WTC11 (cell line): ENCODE measurements at places on chromosomes 3 and 15. TPM values are rescaled to one million over a fixed set of nuclear protein-coding genes. Genes with fewer than 3 reads are reported as not detected.

DNA sequence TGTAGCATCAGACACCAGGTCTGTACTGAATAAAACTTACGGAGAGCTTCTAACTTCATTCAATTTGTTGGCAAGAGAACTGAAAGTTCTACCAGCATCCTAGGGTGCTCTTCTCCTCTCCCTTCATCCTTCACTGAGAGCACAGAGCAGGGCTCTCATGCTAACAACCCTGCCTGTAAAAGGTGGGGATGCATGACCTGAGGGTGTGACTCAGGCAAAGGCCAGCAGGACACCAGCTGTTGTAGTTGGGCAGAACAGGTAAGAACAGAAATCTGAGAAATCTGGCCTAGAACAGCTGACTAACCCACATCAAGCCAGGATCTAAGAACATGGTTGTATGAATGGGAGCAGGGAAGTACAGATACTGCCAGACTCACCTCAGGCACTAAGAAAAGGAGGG lies 64.2 kb downstream of the MYLK start:
- DNase-seq, result no peak

CHSY1 gene
- total RNA-seq, result 56.3 to 59.1 TPM (median 57.4 TPM) in 3 replicates

GORASP1 gene
- 44.6 to 50.7 TPM (median 47.4 TPM) in 3 replicates for total RNA-seq

MNS1 gene
- 4.2 to 5.5 TPM (median 4.4 TPM) in 3 replicates for total RNA-seq

DNA sequence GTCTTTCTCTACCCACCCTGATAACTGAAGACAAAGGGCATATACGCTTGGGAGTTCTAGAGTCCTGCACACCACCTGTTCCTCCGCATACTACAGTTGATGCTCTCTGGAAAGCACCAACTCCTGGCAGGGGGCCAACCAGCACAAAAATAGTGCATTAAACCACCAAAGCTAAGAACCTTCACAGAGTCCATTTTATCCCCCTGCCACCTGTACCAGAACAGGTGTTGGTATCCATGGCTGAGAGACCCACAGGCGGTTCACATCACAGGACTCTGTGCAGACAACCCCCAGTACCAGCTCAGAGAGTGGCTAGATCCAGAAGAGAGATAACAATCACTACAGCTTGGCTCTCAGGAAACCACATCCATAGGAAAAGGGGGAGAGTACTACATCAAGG lies 114.4 kb upstream of the POU1F1 start:
- DNase-seq, result no peak

- no peak for DNase-seq
Measured at GRCh38 chr3:32292085-32292796, 53.8 kb downstream of the CMTM8 start.

TMEM108 gene
- 10.2 to 14.7 TPM (median 12.9 TPM) in 3 replicates for total RNA-seq

DNA sequence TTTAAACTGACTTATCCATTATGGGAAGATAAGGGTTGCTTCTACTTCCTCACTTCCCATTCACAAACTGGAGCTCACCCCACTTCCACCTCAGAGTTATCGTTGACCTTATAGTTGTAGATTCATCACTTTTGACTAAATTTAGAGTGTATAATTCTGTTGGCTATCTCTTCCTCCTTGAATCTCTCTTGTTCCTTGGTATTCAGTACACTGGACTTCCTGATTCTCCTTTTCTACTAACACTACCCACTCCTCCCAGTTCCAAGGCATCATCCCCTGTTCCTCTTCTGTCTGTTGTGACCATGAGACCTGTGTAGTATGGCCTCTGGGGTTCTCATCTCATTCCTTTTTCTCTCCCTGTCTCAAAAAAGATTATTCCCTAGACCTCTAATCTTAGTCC lies 5.9 kb upstream of the GPR87 start:
- DNase-seq, result no peak

DNA sequence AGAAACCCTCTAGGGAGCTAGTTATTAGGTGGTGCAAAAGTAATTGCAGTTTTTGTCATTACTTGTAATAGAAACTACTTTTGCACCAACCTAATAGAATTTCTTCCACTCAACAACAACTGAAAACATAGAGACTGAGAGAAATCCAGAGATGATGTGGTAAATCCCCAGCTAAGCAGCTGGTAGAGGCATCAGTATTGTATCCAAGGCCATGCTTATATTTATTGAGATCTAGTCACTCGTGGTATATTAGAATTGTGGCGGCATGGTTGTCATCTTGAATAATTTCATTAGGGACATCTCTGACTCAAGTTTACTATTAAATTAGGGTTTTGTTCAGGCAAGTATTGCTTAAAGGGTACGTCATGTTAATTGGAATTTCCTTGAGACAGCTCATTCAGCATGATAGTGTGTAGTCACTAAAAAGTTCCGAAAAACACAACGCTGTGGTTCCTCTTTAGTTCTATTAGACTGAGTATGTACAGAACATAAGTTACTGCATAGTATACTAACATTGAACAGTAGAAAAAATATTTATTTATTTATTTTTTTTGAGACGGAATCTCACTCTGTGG lies 35.3 kb downstream of the PAK2 start:
- no peak for DNase-seq

- DNase-seq, result no peak
Measured at GRCh38 chr3:159584421-159584820, 404.2 kb upstream of the IL12A start.

RLBP1 gene
- not detected in 3 replicates for total RNA-seq

DNA sequence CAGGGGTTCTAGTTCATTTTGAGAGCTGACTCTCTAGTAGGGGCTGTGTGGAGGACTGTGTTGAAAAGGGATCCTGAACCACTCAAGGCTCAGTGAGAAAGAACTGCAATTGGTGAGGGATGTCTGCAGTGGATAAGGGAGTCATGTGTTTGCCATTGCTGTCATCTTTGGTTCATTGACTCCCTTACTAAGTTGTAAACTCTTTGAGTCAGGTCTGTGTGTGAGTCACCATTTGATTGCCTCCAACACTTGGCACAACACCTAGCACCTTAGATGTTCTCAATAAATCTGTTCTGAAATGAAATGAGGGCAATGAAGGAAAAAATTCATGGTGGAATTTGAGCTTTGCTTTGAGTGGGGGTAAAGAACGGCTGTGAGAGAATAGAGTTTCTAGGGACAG lies 51.7 kb downstream of the PLS1 start:
- DNase-seq, result no peak

TRIM42 gene
- not detected in 3 replicates for total RNA-seq

DNA sequence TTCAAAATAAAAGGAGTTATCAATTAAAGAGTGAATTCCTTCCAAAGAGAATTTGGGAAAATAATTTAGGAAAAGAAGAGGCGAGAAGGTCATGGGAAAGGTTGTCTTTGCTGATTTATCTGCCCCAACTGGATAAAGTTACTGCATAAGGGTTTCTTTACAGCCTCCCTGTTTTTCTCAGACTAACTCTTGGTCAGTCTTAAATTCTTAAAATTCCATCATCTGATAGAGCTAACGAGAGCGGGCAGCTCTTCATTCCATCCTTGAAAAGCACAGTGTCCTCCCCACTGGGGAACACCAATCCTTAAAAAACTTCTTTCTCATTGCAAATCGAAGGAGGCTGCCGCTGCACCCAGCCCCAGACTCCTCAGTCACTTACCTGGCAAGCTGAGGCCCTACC lies 107.2 kb downstream of the PGPEP1L start:
- DNase-seq, result no peak

EIF4G1 gene
- total RNA-seq, result 411 to 557 TPM (median 439 TPM) in 3 replicates

GUCA1C gene
- not detected in 3 replicates for total RNA-seq

DNA sequence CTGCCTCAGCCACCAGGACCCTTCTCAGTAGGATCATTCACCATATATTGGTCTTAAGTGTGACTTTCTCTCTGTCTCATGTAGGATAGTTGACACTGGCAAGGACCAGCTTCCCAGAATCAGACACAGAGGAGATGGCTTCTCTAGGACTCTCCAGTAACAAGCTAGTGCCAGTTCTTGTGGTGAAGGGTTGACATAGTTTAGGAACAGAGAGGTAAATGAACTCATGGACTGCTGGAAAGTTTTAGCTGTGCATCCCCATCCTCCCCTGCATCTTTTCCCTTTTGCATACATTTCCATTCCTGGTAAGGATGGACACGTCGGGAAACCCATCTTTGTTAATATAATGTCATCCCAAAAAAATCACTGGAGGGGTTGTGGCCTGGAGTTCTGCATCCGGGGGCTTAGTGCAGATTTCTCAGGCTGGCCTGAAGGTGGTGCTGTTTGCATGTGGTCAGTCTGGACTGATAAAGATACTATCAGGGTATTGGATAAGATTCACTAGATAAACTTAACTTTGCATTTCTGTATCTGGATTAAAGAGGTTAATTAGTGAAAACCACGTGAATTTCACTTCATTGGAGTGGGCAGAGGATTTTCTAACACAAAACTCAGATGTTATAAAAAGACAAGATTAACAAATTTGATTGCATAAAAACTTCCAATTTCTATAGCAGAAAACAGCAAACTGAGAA lies 110.8 kb downstream of the TBC1D2B start:
- DNase-seq, result peak; percentile 64

GRCh38 chr3:29004885-29005599 lies 275.8 kb upstream of the RBMS3 start:
- no peak for DNase-seq

- DNase-seq, result no peak
Measured at GRCh38 chr3:114711321-114711886, 417.6 kb downstream of the TIGIT start.

ETFA gene
- 84.4 to 97.7 TPM (median 85.4 TPM) in 3 replicates for total RNA-seq

DNA sequence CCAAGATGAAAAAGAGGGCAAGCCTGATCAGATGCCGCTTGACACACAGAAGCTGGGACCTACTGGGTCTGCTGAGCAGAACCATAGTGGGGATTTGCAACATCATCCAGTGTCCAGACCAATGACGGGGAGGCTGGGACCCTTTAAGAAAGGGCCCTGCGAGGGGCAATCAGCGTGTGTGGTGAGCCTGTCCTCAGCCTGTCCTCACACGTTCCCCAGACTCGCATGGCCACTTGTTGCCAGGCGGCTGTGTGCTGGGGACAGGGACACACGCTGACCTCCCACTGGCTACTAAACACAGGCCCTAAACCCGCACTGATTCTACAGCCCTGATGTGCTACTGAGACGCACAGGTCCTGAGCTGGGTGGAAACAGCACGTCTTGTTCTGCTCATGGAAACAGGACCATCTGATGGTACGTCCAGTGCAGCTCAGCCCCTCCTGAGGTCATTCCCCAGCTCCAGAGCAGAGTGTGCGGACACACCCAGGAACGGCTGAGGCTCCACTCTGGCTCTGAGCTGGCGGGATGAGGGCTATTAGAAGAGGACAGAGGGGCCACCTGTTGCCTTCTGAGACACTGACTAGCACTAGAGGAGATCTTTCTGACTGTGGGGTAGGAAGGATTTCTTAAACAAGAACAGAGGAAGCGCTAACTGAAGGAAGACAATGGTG lies 24.4 kb downstream of the PCSK6 start:
- DNase-seq, result no peak

GRCh38 chr3:42042747-42043098 lies 48.4 kb upstream of the TRAK1 start:
- no peak for DNase-seq

SNRK gene
- 10.3 to 11.8 TPM (median 10.5 TPM) in 3 replicates for total RNA-seq

DNA sequence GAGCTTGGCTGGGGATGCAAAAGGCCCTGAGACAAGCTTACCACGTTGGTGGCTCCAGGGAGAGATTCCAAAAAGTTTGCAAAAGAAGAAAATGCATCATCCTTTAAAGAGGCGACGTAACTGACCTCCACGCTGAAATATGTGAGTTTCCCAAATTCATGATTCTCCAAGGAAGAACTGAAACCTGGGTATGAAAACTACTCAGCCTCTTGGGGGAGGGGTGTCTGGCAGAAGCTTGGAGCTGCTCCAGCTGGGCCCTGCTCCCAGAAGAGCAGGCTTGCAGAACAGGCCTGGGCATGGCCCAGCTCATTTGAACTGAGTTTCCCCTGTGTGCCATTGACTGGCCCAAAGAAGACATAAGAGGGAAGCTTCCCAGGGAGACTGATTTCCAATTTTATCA lies 20.5 kb downstream of the CPN2 start:
- DNase-seq, result no peak

KLHL24 gene
- 33.1 to 35.3 TPM (median 33.9 TPM) in 3 replicates for total RNA-seq

DNA sequence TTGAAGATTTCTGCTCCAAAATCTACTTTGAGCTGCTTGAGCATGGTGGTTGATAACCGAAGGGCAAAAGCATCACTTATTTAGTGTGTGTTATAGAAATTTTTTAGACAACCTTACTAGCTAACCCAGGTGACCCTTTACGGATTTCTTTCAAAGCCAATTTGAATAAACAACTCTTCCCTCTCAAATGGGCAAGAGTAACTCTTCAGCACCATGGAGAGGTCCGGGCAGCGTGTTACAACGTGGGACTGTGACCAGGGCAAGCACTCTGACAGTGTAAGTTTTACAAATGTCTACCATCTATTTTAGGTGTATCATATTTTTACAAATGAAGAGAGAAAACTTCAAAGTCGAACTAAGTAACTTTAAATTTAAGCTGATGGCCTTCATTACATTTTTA lies 471.8 kb downstream of the MFSD1 start:
- DNase-seq, result peak; percentile 71
